Aorta (tissue), 5 donors: ENCODE measurements at places on chromosomes 7 and 10. TPM values are rescaled to one million over a fixed set of nuclear protein-coding genes. Genes with fewer than 3 reads are reported as not detected.

DNA sequence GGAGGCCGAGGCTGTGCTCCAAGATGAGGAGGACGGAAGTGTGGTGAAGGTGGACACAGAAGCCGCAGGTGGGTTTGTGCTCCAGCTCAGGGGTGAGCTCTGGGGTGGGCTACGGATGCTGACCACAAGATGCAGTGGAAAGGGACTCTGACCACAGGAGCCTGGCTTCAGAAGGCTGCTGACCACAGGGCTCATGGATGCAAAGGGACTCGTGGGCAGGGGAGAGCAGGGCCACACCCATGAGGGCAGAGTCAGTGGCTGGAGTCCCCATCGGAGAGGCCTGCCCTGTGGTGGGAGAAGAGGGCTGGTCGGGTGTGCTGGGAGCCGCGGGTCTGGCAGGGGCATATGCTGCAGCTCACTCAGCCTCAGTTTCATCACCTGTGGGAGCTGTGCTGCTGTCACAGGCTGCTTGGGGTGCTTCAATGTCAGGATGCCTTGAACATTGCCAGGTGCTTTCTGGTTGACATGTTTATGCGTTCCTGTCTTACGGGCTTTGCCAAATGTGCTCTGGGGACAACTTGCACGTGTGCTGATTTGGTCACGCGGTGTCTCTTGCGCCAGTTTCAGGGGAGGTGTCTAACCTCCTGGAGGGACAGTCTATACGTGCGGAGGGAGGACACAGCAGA is 13.7 kb downstream of the SCART1 start:
- H3K27me3 ChIP-seq, result no peaks in the 10 kb centered on the region
- H3K4me1 ChIP-seq, result no peaks in the 10 kb centered on the region
- no peak for DNase-seq
- no peak overlapping the region for H3K4me3 ChIP-seq
- no peak overlapping the region for H3K27ac ChIP-seq

GRCh38 chr7:46810986-46811385 is 770.9 kb downstream of the TNS3 start:
- no peak overlapping the region for H3K4me3 ChIP-seq
- no peaks in the 10 kb centered on the region for H3K27me3 ChIP-seq
- H3K36me3 ChIP-seq, result no peaks in the 10 kb centered on the region
- no peaks in the 10 kb centered on the region for H3K4me1 ChIP-seq

The RBP3 gene
- total RNA-seq, result not detected

The ATRNL1 gene
- 27.5 TPM for total RNA-seq

The BLNK gene
- total RNA-seq, result 20.2 TPM

- H3K36me3 ChIP-seq, result no peaks in the 10 kb centered on the region
- no peaks in the 10 kb centered on the region for H3K27me3 ChIP-seq
- H3K4me3 ChIP-seq, result no peak overlapping the region
- peak; percentile 55 for DNase-seq
- H3K27ac ChIP-seq, result peak overlapping the region; percentile 69
These were observed 160.0 kb downstream of the SLIT1 start for GRCh38 chr10:97025613-97026242.

GRCh38 chr10:18010050-18010449 is 58.3 kb downstream of the SLC39A12 start:
- H3K27ac ChIP-seq, result no peak overlapping the region
- H3K4me1 ChIP-seq, result no peaks in the 10 kb centered on the region

DNA sequence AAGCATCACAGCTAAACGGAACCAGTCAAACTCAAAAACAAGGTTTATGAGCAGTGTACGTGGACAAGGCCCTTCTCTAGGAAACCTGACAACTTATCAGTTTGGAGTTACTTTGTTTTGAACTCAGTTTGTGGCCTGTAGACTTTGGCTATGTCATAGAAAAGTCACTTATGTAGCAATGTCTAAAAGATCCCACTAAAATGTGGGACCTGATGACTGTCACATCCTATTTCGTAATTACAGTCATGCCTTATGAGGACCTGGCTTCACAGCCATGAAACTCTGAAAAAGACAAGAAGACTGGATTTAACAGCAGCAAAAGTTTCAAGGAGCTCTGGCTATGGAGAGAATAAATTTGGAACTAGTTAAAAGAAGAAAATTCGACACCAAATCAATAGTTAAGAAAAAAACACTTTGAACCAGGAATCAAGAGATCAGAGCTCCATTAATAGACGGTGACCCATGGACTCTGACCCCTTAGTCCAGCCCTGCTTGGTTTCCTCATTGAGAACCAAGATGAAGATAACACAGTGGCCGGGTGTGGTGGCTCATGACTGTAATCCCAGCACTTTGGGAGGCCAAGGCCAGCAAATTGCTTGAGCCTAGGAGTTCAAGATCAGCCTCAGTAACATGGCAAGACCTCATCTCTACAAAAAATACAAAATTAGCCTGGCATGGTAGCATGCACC is 204.3 kb downstream of the SFMBT2 start:
- H3K4me3 ChIP-seq, result no peak overlapping the region
- H3K4me1 ChIP-seq, result no peaks in the 10 kb centered on the region
- H3K27me3 ChIP-seq, result no peaks in the 10 kb centered on the region

The CUBN gene
- total RNA-seq, result 5.2 TPM

- no peak overlapping the region for H3K4me3 ChIP-seq
- no peaks in the 10 kb centered on the region for H3K36me3 ChIP-seq
- no peaks in the 10 kb centered on the region for H3K27me3 ChIP-seq
- peak; percentile 62 for DNase-seq
These were observed 21.5 kb downstream of the CHST3 start for GRCh38 chr10:71985542-71986250.

The ELN gene
- total RNA-seq, result 556 TPM

DNA sequence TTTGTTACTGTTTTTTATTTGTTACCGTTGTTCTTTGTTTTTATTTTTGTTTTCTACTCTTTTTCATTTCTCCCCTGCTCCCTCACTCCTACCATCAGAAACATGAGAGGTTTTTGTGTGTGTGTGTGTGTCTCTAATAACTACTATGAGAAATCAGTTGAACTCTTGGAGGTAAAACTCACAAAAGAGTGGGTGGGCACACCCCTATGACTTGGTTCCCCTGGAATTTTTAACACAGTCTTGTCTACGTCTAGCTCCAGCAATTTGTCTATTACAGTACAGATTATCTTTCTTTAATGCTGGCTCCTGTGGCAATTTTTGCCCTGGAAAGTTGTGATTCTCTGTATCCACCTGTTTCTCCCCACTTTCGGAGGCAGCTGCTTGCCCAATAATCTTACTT is 56.2 kb downstream of the AOAH start:
- H3K27ac ChIP-seq, result no peak overlapping the region
- no peaks in the 10 kb centered on the region for H3K27me3 ChIP-seq
- H3K4me1 ChIP-seq, result no peaks in the 10 kb centered on the region
- H3K4me3 ChIP-seq, result no peak overlapping the region
- no peak for DNase-seq

DNA sequence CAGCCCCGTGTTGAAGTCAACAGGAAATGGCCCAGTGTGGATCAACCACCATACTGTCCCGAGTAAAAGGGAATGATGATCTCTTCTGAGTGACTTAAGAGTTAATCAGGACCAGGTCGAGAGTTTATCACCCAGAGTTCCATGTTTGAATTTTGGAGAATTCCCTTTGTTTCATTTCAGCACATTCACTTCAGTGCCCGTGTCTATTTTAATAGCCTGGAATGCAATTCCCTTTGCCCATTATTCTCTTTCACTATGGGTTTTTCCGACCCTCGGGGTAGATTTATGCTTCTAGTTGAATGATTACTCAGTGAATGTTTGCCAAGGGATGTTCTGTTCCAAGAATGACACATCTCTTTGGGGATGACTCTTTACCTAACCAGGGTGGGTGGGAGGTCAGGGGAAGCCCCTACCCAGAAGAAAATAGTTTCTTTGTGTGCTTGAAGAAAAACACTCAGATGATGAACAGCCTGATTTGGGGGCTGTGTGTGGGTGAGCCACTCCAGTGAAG is 594.9 kb downstream of the INHBA start:
- DNase-seq, result no peak
- no peaks in the 10 kb centered on the region for H3K36me3 ChIP-seq
- no peaks in the 10 kb centered on the region for H3K4me1 ChIP-seq
- no peaks in the 10 kb centered on the region for H3K27me3 ChIP-seq
- H3K27ac ChIP-seq, result no peak overlapping the region

DNA sequence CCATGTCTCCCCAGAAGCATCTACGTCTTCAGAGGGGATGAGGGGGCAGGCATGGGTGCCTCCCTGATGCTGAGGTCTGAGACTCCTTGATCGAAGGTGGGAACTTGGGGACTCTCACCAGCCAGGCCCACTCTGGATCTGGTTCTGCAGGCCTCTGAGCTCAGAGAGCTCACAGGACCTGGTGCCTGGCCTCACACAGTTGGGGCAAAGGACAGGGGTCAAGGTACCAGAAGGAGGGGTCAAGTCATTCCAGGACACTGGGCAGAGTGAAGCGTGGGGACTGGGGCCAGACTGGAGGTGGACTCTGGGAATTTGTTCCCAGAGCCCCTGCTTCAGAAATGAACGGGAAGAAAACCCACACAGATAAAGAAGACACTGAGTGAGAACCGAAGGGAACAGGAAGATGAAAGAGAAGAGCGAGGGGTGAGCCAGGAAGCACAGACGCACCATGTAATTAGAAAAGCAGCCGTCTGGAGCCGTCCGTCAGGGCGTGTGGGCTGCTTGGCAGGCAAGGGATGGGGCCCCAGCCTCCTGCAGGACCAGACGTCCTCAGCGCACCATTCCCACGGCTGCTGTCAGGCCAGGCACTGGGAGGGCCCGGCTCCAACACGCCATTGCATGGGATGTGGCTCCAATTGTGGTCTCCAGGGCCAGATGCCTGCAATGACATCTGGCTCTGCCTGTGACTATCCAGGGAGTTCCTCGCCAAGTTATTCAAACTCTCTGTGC is 47.7 kb downstream of the ZCCHC24 start:
- no peak overlapping the region for H3K27ac ChIP-seq
- DNase-seq, result peak; percentile 46
- H3K27me3 ChIP-seq, result no peaks in the 10 kb centered on the region

The MKX gene
- 4.5 TPM for total RNA-seq

The SCART1 gene
- total RNA-seq, result 7.3 TPM

DNA sequence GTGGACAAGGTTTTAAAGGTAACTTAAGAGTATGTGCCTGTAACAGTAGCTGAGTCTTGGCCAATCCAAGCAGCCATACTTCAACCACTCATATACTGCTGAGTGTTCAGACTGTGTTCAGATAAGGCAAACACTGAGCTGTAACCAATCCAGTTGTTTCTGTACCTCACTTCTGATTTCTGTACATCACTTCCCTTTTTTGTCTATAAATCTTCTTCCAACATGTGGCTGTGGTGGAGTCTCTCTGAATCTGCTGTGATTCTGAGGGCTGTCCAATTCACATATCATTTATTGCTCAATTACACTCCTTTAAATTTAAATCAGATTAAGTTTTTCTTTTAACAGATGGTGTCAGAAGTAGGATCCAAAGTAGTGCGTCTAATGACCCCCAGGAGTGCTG is 149.5 kb upstream of the PHF14 start:
- no peaks in the 10 kb centered on the region for H3K27me3 ChIP-seq
- H3K4me1 ChIP-seq, result no peaks in the 10 kb centered on the region
- H3K4me3 ChIP-seq, result no peak overlapping the region
- no peak overlapping the region for H3K27ac ChIP-seq
- H3K36me3 ChIP-seq, result no peaks in the 10 kb centered on the region

- no peak for DNase-seq
- H3K27me3 ChIP-seq, result no peaks in the 10 kb centered on the region
- no peak overlapping the region for H3K4me3 ChIP-seq
- peaks cover 2% of the 10 kb centered on the region for H3K4me1 ChIP-seq
These were observed 25.6 kb downstream of the CCDC3 start for GRCh38 chr10:12975906-12976305.

The CRTAC1 gene
- total RNA-seq, result 53.1 TPM

DNA sequence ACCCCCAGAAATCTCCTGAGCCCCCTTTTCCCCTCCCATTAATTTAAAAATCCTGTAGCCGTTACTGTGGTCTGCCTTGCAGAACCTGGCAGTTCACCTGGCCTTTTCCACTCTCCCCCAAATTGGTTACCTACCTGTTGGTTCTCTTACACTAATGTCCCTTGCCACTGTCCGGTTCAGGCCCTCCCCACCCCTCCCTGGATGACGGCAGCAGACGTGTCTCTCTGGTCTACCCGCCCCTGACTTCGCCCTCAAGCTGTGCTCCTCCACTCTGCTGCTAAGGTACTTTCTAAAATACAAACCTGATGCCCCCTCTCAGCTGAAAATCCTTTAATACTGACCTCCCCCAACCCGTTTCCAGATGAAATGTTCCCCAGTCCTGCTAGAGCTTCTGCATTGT is 15.6 kb upstream of the SH3PXD2A start:
- H3K27ac ChIP-seq, result no peak overlapping the region
- H3K4me3 ChIP-seq, result no peak overlapping the region
- H3K4me1 ChIP-seq, result no peaks in the 10 kb centered on the region
- no peak for DNase-seq

DNA sequence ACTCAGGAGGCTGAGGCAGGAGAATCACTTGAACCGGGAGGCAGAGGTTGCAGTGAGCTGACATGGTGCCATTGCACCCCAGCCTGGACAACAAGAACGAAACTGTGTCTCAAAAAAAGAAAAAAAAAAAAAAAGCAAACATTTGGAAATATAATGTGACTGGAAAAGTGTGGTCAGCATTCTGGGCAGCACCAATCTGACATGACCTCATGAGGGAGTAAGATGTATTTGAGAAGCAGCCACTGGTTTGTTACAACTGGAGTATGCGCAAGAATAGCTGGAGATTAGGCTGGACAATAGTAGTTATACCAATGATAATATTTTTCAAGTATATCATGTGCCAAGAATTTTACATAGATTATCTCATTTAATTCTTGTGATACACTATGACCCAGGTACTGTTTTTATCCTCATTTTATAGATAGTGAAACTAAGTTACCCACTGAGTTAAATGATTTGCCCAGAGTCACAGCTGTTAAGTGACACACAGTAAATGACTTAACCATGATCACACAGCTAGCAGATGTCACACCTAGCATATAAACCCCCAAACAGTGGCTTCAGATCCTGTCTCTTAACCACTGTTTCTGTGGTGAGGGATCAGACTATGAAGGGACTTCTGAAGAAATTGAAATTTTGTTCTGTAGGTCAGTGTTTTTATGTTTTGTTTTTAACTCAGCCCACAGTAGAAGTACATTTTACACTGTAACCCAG is 11.1 kb downstream of the MCU start:
- no peaks in the 10 kb centered on the region for H3K36me3 ChIP-seq
- no peaks in the 10 kb centered on the region for H3K27me3 ChIP-seq
- no peak overlapping the region for H3K27ac ChIP-seq
- H3K4me1 ChIP-seq, result no peaks in the 10 kb centered on the region
- H3K4me3 ChIP-seq, result no peak overlapping the region
- no peak for DNase-seq

The PRRT4 gene
- 0.23 TPM for total RNA-seq

- DNase-seq, result no peak
- H3K27me3 ChIP-seq, result no peaks in the 10 kb centered on the region
- H3K4me3 ChIP-seq, result no peak overlapping the region
- no peak overlapping the region for H3K27ac ChIP-seq
These were observed 260.9 kb upstream of the BMPER start for GRCh38 chr7:33644489-33644888.

The CYP2W1 gene
- not detected for total RNA-seq

The NAT16 gene
- not detected for total RNA-seq

- H3K27me3 ChIP-seq, result no peaks in the 10 kb centered on the region
- no peak overlapping the region for H3K4me3 ChIP-seq
- no peak for DNase-seq
These were observed 182.9 kb downstream of the ANK3 start for GRCh38 chr10:60206735-60207134.

GRCh38 chr7:7956531-7957128 is 12.0 kb upstream of the GLCCI1 start:
- H3K4me1 ChIP-seq, result no peaks in the 10 kb centered on the region
- H3K4me3 ChIP-seq, result no peak overlapping the region
